Thoracic aorta (tissue), 2 donors: ENCODE measurements at places on chromosomes 12 and 14. TPM values are rescaled to one million over a fixed set of nuclear protein-coding genes. Genes with fewer than 3 reads are reported as not detected.
A peak's percentile ranks its signal among the peaks of the same experiment; 100 is the strongest.

DNA sequence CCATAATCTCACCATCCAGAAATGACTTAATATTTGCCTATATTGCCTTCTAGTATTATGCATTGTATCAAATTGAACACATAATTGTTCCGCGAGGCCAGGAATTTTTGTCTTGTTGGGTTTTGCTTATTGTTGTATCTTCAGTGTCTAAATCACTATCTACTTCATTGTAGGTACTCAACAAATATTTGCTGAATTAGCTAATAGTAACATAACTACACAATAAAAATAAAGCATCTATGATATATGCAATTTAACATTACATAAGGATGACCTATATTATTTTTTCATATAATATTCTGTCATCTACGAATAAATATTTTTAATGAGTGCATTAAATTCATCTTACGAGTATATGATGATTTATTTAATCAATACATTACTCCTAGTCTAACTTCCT lies 656.3 kb downstream of the ETNK1 start:
- no peak for DNase-seq

Gene CD4
- 25.0 TPM for total RNA-seq

DNA sequence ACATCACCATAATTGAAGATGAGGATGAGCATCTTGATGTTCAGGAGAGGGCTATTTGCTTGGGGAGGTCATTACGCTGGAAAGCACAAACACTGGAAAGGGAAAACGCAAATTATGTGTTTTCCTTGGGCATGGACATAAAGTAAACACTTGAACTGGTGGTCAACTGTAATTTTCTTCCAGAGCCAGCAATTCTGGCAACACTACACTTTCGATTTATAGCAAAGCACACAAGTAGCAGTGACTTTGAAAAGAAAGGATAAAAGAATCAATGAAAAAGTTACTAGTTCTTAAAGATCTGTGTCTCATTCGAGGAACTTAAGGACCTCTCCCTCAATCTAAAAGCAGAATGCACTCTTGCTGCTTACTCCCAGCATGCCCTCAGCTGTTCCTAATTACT lies 2.2 kb downstream of the CLEC14A start:
- DNase-seq, result no peak

DNA sequence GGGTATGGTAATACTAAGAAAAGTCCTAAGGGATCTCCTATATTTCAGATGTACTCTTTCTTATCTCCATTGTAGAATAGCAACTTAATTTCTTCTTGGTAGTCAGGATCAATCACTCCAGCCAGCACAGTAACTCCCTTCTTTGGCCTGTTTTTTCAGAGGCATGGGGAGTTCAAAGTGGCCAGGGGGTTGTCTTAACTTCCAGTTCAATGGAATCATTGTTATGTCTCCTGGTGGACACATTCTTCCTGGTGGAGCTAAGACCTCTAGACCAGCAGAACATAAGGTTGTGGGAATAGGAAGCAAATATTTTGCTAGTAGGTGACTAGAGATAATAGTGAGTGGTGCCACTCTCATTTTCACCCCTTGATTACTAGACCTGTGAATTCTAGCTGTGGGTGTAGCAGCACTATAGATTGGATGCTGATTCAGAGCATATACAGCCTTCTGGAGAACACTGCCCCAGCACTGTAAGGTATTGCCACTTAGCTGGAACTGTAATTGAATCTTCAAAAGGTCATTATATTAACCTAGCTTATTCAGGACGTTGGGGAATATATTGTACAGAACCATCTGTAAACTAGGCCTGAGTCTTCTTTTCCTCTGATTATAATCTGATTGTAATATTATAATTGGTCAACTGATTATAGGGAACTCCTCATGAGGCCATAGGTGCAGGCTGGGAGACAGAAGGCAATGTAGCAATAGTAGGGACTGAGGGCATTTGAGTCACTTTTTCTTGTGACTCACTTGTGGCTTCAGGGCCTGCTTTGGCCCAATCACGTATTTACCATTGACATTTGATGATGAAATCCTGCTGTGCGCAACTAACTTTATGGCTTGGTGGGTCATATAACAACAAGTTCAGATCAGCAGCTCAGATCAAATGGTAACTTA lies 60.2 kb upstream of the ATP2B1 start:
- DNase-seq, result no peak

- no peak for DNase-seq
Measured at GRCh38 chr12:7498809-7499208, 4.8 kb downstream of the CD163 start.

DNA sequence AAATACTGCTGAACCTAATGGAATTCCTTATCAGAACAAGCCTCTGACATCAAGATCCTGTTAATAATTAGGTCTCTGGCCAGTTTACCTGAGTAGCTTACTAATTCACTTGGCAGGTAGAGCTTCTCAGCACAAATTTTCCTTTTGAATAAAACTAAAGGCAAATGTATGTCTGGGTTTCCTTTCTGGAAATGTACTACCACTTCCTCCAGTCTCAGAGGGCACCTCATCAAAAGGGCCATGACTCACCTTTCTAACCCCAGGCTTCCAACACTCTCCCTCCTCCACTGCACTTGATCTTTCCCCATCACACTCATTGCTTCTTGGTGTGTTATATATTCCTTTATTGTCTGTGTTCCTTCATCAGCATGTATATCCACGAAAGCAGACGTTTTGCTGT lies 90.5 kb downstream of the SLC2A13 start:
- no peak for DNase-seq

Gene LRRC43
- not detected for total RNA-seq

GRCh38 chr14:61051051-61051450 lies 70.0 kb downstream of the SLC38A6 start:
- no peak for DNase-seq

Gene OR4Q2
- not detected for total RNA-seq

Gene BBOF1
- total RNA-seq, result 5.6 TPM

DNA sequence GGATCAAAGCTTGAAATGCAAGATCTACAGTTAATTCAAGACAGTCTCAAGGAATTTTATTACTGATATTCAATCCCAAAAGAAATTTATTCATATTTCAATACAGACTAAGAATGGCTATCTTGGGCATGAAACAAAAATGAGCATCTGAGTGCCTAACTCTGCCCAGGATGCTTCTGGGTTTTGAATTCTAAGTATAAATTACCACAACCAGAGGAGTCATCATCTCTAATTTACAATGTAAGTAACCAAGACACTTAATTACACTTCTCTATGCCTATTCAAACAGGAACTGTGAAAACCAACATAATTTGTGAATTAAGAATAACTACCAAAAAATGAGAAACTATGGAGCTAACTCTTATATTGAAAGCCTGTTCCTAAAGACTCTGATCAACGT lies 14.1 kb downstream of the OSBPL8 start:
- DNase-seq, result no peak

GRCh38 chr14:98244162-98244948 lies 1027.6 kb downstream of the BCL11B start:
- no peak for DNase-seq

Gene ZBTB25
- 16.9 TPM for total RNA-seq

GRCh38 chr12:2309647-2310046 lies 256.9 kb downstream of the CACNA1C start:
- DNase-seq, result no peak

GRCh38 chr14:59870277-59871165 lies at the start of gene RTN1:
Gene RTN1 (minus strand): TSS chr14:59870776. CDS start chr14:59870630, 146 bp downstream.
- peak; percentile 4 for DNase-seq
